Stimulated activated effector memory CD8-positive, alpha-beta T cell treated with anti-CD3 and anti-CD28 coated beads, Interleukin-12 subunit alpha, Interleukin-12 subunit beta, amount 100 ng/mL, for 72 hours (primary cell): ENCODE measurements at places on chromosomes 11 and 22.

DNA sequence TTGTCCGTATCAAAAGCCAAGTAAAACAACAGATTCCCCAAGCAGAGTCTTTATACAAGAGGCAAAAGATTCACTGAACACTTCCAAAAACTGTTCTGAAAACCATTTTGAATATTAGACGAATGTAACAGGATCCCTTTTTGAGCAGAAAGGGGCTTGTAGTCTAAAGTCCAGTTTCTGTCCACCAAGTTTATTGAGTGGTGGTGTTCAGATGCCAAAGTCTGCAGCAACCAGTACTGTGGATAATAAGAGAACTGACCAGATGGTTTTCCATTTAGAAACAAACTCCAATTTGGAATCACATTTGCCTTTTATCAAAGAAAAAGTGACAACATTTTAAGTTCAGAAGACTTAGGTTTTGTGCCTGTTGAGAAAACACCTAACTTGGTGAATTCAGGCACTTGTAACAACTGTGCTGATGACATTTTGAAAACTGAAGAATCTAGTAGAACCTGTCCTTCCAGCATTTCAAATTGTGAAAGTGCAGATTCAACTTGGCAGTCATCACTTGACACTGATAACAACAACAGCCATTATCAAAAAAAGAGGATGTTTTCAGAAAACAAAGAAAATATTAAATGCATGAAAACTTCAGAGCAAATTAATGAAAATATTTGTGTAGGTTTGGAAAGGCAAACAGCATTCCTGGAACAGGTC lies 217.1 kb downstream of the CSNK2A3 start:
- no peak for DNase-seq

DNA sequence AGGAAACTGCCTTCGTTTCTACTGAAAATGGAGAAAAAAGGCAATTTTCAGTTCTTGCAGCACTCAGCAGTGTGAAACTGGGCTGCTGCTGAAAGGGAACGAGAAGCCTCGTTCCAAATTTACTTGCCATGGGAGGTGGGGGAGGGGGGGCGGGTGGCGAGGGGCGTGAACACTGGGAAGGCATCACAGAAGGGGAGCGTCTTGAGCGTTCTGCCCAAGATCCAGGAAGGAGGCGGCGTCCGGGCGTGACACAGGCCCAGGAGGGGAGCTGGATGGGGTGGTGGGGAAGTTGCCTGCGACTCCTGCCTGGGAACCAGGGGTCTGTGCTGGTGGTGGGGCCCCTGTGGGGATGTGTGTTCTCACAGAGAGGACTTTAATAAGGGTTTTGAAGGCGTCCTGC lies 213.5 kb downstream of the CTTN start:
- DNase-seq, result no peak

DNA sequence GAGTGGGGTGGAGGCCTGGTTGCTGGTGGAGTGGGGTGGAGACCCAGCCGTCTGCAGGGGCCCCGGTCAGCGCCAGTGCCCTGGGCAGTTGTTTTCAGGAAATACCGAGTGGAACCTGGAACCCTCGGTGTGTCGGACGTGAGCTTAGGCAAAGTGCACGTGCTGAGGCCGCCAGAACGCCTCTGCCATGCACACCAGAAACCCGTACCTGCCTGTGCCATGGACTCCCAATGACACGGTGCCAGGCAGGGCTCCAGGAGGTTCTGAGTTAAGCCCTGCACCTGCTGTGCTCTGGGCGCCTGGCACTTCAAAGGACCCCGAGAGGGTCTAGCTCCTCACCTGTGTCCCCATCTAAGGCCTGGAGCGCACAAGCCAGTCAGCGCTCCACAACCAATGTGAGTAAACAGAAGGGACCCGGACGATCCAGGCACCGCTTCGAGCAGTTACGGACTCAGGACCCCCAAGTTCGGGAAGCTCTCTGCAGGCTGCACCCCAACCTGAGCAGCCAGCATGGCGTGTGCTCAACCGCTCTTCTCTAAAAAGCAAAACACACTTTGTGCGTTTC lies 12.3 kb downstream of the TOLLIP start:
- DNase-seq, result no peak

DNA sequence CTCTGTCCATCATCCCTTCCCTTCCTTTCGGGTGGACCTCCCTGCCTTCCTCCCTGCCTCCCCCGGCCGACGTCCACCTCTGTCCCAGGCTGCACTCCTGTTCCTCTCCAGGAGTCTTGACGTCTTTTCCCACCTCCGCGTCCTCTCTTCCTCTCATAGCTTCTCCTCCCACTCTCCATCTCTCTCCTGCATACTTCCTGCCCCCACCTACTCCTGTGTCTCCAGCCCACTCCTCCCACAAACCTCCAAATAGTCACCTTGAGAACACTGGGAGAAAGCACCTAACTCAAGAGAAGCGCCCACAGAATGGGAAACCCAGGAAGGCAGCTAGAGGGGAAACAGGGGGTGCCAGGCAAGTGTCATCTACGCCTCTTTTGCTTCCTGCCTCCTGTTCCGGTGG lies 60.8 kb downstream of the PDE2A start:
- no peak for DNase-seq

DNA sequence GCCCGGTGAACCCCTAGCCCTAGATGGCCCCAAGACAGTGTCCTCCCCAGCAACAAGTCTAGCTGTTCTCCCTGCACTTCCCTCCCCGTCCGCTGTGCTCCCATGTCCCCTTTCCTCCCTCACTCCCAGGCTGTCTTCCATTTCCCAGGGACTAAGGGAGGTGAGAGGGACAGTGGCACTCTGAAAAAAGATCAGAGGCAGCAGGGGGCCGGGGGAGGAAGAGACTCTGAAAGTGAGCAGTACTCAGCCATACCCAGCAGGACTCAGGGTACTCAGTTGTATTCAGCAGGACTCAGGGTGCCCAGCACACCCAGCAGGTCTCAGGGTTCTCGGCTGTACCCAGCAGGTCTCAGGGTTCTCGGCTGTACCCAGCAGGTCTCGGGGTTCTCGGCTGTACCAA lies 48.4 kb upstream of the THY1 start:
- no peak for DNase-seq

DNA sequence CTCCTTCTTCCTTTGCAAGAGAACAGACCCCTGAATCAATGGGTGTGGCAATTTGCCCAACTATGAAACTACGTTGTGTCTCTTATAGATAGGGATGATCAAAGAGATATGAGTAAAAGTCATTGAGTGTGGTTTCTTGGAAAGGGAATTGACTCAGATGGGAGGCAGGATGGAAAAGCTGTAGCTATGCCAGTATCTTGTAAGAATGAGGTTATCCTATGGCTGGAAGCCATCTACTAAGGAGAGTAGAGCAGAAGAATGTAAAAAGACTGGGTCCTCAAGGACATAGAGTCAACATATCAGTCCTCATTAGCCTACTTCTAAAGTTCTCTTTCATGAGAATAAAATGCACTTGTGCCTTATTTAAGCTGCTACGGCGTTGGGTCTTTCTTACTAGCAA lies 78.9 kb upstream of the POU2AF2 start:
- no peak for DNase-seq

- DNase-seq, result no peak
These were observed 76.7 kb upstream of the PICALM start for GRCh38 chr11:86145439-86146156.

- DNase-seq, result no peak
These were observed 17.1 kb upstream of the TOLLIP start for GRCh38 chr11:1326435-1327063.

GRCh38 chr11:19552656-19553260 lies 159.9 kb upstream of the NAV2 start:
- DNase-seq, result no peak

GRCh38 chr11:112118176-112118575 lies 31.5 kb downstream of the SDHD start:
- DNase-seq, result no peak

DNA sequence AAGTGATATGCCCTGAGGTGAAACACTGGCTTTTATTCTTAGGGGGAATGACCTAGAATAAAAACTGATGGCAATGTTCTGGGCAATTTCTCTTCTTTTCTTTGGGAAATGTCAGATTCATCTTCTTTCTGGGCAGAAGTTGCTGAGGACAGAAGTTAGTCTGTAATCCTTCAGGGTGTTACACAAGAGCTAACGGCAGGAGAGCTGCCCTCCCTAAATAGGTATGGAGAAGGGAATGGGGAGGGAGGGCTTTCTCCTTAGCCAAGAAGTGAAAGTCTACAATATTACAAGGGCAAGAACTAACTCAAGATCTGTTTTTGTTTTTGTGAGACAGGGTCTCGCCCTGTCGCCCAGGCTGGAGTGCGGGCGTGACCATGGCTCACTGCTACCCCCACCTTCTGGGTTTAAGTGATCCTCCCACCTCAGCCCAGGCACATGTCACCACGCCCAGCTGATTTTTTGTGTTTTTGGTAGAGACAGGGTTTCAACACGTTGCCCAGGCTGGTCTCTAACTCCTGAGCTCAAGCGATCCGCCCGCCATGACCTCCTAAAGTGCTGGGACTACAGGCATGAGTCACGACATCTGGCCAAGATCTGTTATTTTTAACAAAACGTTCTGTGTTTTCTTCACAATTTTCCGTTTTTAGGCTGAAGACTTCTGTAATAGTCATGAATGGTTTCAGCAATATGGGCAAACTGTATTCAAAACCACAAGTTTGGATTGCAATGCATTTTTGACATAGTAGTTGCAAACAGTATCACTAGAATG lies 7.2 kb downstream of the PIWIL4 start:
- DNase-seq, result no peak

GRCh38 chr22:39489094-39490068 lies 12.7 kb upstream of the MIEF1 start:
- no peak for DNase-seq

- no peak for DNase-seq
These were observed 9.2 kb upstream of the RBM14 start for GRCh38 chr11:66607126-66607834.

DNA sequence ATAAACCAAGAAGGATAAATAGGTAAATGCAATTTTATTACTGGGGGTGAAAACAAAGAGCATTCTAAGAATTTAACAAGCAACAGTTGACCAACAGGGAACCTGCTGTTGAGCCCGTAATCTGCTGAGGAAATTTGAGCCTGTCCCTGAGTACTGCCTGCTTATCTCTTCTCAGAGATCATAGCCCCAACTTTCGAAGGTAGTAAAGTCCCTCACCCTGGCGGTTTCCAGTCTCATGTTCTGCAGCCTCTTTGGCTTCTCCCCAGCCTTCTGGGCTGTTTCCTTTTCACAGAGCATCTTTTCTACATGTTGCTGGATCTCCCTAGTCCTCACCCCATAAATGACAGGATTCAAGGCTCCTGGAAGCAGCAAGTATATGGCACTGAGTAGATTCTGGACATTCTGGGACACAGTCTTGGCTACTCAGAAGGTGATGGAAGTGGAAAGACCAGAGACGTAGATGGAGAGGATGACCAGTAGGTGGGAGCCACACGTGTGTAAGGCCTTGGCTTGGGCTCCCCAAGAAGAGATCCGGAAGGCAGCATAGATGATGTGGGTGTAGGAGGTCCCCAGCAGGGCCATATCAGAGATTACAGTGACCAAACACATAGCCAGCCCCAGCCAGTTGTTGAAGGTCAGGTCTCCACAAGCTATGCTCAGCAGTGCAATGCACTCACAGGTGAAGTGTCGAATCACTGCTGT lies 51.6 kb downstream of the RRM1 start:
- DNase-seq, result no peak

DNA sequence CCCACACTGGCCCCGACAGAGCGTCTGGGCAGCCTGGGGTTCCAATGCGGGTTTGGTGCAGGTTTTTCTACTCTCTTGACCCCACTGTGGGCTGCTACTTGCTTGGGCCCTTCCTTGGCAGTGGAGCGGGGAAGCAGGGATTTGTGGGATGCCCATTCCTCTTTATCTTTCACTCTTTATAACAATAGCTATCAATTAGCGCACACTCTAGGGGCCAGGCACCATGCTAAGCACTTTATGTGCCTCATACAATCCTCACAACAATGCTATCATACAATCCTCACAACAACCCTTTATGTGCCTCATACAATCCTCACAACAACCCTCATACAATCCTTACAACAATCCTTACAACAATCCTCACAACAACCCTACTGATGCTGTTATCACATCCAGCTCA lies 12.7 kb downstream of the ACCS start:
- no peak for DNase-seq

GRCh38 chr11:94400839-94401772 lies at the start of gene GPR83:
Gene GPR83, minus strand, starts transcription at chr11:94401419. Its CDS starts 172 bp downstream, at chr11:94401247.
- DNase-seq, result no peak

- peak; percentile 36 for DNase-seq
These were observed 1.3 kb upstream of the KDM2A start for GRCh38 chr11:67117672-67118180.

GRCh38 chr11:120335556-120335907 lies 681 bp upstream of the ARHGEF12 start:
- peak; percentile 22 for DNase-seq

GRCh38 chr22:45318558-45319323 lies 9.0 kb downstream of the FAM118A start:
- DNase-seq, result peak; percentile 80

DNA sequence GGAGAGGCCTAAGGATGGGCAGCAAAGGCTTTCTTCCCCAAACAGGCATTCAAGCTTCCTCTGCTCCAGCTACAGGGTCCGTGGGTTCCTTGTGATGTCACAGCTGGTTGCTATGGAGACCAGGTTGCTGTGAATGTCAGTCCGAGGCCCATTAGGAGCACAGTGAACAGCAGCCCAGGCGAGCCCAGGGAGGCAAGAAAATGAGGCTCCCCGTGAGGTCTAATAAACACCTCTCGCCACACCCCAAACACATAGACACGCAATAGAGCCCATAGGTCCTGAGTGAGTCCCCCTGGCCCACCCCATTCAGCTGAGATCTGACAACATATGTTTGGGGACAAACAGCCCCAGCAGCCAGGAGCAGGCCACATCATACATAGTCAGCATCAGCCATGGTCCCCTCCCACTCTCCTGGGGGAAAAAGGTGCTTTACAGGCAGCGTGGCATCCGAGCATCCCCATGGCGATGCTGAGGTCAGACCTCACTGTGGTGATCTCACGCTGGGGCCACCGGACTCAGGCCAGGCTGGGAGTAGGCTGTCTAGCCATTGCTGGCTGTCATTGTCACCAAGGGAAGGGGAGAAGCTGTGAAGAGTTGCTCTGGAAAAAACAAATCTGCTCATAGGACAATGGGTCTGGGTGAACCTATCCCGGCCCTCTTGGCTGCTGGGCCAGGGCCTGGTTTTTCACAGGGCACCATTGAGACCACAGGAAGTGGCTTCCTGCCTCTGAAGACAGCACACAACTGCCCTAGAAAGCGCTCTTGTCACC lies 23.1 kb upstream of the TP53I11 start:
- DNase-seq, result no peak
